Stimulated activated CD8-positive, alpha-beta memory T cell treated with anti-CD3 and anti-CD28 coated beads, Interleukin-7, amount 100 ng/mL, for 24 hours (primary cell): ENCODE measurements at places on chromosomes 16 and 17.

GRCh38 chr16:89473791-89474414, 16.5 kb downstream of the ANKRD11 start:
- no peak for DNase-seq

- no peak for DNase-seq
Observed at GRCh38 chr16:9399573-9399972, 308.1 kb downstream of the HAPSTR1 start.

GRCh38 chr17:17349724-17350106, 46.5 kb downstream of the NT5M start:
- no peak for DNase-seq

DNA sequence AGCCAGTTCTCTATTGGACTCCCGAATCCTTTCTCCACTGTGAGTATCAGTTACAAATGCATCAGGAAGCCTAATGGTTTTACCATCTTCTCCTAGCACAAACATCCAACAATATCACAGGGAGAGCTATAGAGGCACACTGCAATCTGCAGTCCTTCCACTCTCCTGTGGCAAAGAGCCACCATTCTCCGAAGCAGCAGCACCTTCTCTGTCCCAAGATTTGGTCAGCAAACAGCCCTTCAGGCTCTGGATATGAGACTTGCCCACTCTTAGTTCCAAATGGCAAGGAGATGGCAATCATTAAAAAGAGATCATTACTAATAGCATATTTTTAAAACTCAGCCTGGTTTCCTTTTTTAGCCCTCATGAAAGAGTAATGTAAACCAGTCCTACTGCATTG, 223.4 kb downstream of the HS3ST3A1 start:
- DNase-seq: no peak

- DNase-seq: no peak
Observed at GRCh38 chr16:72963533-72964315, 84.2 kb downstream of the ZFHX3 start.

GRCh38 chr16:6300523-6300922, 1032.1 kb upstream of the RBFOX1 start:
- no peak for DNase-seq

DNA sequence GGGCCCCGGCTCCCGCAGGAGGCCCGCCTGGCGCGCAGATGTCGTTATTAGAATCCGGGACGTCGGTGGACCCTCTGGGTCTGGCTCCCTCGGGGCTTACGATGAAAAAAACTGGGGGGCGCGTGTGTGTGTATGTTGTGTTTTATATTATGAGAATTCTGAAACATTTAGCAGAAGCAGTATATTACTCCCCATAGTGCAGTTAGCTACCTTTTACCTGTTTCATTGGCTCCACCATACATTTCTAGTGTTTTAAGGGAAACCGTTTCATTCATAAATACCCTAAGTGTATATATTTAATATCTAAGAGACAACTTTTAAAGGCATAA, 486 bp upstream of the DNAJA2 start:
- DNase-seq: no peak

- DNase-seq: no peak
Observed at GRCh38 chr16:87620201-87620495, 17.8 kb downstream of the JPH3 start.

- peak; percentile 49 for DNase-seq
Observed at GRCh38 chr17:57987581-57988300, at the start of gene VEZF1. VEZF1 (minus strand) TSS chr17:57988254; CDS start chr17:57988111, 143 bp downstream.
